ENCODE measurements at places on chromosomes 5 and 9.

DNA sequence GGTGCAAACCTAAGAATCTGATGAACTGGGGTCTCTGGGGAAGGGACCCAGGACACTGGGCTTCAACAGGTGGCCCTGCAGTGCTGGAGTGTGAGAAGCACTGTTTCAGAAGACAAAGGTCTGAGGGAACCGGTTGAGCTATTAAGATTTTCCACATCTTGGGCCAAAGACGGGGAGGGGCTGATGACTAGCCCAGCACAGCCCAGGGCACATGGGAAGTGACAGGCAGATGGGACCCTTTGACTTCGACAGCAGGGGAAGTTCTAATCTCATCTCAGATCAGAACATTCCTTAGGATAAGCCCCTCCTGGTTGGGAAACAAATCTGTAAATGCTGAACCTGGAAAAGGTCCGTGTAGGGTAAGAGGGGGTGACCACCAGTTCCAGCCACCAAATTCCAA is 67.4 kb downstream of the RAPGEF1 start:
- DNase-seq = no peak

DNA sequence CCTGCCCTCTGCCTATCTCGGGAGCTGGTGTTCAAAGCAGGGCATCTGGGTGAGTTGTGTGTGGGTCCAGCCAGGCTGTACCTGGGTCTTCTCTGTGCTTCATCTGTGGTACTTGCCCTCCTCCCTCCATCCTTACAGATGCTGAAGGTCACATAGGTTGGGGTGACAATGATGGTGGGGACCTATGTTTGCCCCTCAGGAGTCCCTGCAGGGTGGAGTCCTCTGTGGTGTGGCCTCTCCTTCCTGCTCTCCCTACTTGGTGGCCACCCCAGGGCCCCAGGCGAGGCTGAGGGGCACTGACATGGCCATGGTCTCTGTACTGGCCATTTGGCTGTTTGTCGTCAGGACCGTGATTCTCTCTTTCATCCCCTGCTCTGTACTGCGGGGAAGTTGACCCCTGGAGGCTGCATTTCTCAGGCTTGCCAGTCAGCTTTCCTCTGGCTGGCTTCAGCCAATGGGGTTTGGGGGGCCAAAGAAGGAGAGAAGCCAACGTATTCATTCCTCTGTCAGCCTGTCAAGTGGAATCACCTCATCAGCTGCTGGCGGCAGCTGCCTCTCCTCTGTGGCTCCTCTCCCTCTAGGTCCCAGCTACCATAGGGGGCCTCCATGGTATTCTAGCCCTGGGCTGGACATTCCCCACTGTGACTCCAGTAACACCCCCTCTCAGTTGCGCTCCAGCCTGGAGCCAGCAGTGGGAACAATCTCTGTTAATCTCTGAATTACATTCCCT is 4.6 kb downstream of the DCANP1 start:
- no peak for DNase-seq

DNA sequence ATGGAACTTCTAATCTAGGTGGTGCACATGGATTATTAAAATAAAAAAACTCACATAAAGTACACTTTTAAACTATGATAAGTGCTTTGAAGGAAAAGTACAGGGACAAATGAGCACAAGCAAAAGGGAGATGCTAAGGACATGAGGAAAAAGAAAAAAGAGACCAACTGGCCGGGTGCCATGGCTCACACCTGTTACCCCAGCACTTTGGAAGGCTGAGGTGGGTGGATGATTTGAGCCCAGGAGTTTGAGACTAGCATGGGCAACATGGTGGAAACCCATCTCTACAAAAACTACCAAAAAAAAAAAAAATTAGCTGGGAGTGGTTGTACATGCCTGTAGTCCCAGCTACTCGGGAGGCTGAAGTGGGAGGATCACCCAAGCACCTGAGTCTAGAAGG is 67.1 kb downstream of the SH3TC2 start:
- DNase-seq = no peak

DNA sequence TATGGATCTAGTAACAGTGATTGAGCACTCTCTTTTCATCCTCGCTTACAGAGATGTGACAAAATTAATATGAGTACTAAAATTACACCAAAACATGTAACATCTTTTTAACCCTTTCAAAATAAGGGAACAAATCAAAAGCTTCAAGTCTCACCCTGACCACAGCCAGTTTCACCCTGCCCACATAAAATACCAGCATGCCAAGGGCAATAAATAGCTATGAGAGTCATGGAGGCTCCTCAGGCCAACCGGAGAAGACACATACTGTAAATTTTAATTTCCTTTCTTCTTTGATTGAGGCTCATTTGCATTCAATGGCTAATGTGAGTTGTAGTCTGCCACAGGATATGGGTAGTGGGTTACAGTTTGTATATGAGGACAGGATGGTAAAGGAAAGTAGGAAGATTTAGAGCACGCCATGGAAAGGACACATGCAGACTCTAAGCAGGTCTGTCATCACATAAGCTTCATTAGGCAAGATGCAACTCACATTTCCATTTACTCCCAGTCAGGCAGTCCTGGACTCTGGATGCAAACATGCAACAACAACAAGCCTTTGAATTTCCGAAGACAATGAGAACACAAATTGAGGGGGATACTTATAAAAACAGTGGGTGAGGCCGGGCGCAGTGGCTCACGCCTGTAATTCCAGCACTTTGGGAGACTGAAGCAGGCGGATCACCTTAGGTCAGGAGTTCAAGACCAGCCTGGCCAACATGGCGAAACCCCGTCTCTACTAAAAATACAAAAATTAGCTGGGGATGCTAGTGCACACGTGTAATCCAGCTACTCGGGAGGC is 11.3 kb downstream of the IL4 start:
- no peak for DNase-seq

DNA sequence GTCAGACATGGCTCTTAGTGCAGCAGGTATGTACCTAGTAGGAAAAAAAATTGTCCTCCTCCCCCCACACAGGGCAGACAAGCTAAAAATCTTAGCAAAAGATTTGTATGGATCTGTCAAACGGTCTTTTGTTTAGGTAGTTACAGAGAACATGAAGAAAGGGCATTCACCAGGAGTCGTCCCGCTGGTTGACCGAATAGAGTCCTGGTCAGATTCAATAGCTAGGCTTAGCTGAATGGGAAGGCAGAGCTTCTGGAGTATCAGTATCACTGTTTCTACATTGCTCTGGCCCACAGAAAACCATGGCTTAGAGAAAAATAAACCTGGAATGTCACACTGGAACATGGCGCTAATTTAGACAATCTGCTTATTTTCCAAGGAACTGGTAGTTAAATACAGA is 642.3 kb downstream of the PTPRD start:
- DNase-seq = no peak

Data from HT1080 (cell line).